Upper lobe of right lung (tissue), 1 donor: ENCODE measurements at places on chromosomes 16 and 17.

DNA sequence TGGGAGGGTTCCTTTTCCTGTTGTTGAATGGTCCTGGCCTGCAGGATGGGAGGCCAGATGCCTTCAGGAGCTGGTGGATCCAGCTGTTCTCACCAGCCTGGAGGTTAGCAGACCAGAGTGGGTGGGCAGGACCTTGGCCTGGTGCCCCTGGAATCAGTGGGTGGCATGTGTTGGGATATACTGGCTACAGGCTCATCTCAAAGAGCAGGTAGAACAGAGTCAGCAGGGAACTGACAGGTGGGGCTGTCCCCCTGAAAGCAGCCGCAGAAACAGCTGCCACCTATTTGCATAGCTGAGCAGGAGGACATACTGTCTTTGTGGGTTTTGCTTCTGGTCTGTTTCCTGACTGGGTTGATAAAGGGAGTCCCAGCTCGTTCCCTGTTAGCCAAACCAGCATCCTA lies 144.1 kb downstream of the RAB11FIP4 start:
- DNase-seq, result no peak

DNA sequence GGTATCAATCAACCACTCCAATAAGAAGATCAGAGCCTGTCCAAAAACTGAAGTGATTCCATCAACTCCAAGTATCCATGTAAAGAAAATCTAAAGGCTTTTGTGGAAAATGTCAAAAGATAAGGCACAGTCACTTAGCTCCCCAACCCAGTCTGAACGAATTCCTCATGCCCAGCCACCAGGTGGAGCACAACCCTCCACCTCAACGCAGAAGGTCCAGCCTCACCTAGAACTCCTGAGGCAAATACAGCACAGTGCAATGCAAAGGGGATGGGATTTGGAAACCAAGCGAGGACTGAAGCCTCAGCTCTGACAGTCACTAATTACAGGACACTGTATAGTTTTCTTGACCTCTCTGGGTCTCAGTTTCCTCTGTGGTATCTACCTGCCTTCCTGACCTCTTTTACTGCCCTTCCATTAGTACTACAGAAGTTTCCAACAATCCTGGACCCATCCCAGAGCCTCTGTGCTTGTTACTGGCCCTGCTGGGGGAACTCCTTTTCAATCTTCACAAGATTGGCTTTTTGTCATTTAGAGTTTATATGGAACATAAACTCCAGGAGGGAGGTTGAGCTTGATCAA lies 2.0 kb downstream of the NCBP3 start:
- no peak for DNase-seq

GRCh38 chr17:20228860-20229259 lies 219.7 kb downstream of the SPECC1 start:
- DNase-seq, result no peak

- no peak for DNase-seq
These were observed 129.7 kb upstream of the CHMP6 start for GRCh38 chr17:80861892-80862291.

- no peak for DNase-seq
These were observed 26.6 kb downstream of the N4BP1 start for GRCh38 chr16:48583075-48584065.

DNA sequence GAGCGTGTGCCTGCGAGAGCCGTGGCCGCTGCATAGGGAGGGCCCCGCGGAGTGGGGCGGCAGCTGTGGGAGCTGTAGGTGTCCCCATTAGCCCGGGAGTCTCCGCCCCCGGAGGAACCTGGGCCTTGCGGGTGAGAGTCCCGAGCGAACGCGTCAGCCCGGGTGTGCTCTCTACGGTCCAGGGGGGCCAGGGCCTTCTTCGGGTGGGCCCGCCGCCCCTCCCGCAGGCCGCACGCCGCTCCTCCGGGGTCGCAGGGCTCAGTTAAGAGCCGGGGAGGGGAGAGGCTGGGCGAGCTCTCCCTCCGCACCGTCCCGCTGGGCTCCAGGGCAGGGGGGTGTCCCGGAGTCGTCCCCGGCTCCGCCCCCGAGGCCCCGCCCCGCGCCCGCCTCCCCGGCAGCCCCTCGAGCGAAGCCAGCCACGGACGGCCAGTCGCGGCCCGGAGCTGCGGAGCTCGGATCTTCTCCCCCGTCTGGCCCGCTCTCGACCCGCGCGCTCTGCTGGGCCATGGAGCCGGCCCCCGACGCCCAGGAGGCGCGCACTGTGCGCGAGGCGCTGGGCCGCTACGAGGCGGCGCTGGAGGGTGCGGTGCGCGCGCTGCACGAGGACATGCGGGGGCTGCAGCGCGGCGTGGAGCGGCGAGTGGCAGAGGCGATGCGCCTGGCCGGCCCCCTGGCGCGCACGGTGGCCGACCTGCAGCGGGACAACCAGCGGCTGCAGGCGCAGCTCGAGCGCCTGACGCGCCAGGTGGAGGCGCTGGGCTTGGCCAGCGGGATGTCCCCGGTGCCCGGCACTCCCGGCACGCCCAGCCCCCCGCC lies at the start of gene SMTNL2:
Gene SMTNL2 (plus strand): TSS at position 429 of the 816 bp plus-strand sequence. CDS start 77 bp downstream, at position 506.
- DNase-seq, result peak; percentile 69

DNA sequence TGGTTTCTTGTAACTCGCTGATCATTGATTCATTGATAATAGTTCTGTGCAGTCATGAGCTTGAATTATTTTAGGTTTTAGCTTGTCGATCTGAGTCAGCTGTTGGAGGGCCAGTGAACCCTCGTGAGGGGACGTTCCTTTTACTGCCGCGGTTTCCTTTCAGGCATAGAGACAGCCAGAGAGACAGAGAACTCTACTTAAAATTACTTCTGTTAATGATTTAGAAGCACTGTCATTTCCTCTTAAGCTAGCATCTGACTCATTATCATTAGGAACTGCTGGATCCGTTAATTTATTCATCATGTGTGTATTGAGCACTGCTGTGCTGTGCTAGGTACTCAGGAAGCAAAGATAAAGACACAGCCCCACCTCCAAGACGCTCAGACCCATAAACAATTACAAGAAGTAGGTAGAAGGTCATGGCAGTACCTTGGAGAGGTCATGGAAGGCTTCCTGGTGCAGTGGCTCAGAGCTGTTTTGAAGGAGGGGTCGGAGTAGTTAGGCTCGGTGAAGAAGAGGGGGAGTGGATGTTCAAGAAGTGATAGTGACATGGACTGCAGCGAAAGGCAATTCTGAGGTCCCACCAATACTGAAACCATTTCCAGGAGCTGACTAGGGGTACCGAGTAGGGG lies 3.3 kb downstream of the PGS1 start:
- DNase-seq, result no peak

- no peak for DNase-seq
These were observed 381.8 kb downstream of the SOX9 start for GRCh38 chr17:72502371-72503341.

DNA sequence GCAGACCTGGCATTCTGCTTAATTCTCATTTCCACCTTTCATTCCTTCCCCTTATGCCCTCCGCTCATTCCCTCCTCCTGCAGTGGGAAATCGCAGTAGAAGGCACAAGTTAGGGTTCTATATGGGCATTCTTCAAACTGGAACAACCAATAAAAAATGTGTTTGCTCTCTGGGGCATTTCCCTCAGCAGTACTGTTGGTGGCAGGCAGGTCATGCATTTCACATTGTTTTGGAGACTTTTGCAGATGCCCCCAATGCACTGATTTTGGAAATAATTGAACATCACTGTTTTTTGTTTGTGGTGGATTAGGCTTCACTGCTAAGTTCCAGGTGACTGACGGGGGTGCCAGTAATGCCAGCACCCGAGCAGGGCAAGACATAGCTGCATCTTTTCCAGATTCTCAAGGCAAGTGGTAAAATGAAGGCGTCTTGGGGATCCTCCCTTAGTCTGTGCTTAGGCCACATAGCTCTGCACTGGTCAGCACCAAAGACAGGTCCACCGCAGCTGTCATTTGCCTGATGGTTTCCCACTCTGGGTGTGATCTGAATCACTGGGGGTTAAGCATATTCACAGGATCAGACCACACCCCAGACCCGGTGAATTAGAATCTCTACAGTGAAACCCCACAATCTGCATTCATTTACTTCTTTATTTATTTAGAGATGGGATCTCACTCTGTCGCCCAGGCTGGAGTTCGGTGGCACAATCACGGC lies 304.5 kb downstream of the CPPED1 start:
- no peak for DNase-seq

DNA sequence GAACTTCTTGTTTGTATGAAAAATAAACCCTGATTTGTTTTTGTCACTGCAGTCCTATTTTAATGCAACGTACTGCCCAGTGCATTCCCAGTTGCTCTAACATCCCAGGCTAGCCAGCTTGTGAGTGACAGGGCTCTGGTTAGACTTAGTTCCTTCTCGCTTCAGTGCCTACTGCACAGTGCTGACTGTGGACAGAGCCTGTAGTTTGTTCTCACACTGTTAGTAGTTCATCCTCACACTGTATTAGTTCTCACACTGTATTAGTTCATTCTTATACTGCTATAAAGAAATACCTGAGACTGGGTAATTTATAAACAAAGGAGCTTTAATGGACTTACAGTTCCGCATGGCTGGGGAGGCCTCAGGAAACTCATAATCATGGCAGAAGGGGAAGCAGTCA lies 116.6 kb upstream of the SALL1 start:
- DNase-seq, result no peak

GRCh38 chr16:88629835-88630234 lies 8.5 kb upstream of the IL17C start:
- DNase-seq, result no peak

GRCh38 chr17:38603786-38604478 lies 1.8 kb downstream of the SRCIN1 start:
- no peak for DNase-seq

DNA sequence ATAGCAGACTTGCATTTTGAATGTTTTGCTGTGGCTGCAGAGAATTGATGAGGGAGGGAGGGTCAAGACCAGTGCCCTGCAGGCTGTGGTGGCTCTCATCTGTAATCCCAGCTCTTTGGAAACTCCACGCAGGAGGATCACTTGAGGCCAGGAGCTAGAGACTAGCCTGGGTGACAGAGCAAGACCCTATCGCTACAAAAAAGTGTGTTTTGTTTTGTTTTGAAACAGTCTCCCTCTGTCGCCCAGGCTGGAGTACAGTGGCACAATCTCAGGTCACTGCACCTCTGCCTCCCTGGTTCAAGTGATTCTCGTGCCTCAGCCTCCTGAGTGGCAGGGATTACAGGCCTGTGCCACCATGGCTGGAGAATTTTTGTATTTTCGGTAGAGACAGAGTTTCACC lies 1.9 kb upstream of the UBE2G1 start:
- no peak for DNase-seq

DNA sequence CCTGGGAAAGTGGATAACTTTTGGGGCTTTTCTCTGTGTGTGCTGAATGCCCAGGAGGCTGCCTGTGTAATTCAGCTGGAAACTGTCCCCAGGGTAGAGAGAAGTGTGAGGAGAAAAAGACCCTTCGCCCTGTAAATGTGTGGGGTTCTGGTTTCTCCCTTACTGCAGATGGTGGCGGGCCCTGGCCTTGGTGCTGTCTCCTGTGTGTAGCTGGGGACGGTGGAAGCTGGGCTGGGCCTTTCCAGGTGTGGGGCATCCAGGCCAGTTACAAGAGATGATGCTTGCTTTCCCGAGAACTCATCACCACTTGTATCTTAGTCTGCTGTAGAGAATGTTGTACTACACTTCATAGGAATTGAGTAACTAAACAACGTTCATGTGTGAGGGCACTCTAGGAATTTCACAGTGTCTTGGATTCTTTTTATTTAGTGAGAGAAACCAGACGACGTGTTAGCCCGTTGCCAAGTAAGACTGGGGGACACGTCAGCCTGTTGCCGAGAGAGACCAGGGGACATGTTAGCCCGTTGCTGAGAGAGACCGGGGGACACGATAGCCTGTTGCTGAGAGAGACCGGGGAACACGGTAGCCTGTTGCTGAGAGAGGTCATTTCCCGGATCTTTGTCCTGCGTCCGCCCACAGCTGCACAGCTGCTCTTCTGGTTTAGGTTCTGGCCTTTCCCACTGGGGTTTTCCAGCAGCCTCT lies 43.1 kb downstream of the TBCD start:
- DNase-seq, result no peak

GRCh38 chr17:33109336-33110072 lies 117.9 kb downstream of the SPACA3 start:
- DNase-seq, result no peak

- DNase-seq, result no peak
These were observed 80.8 kb downstream of the OMG start for GRCh38 chr17:31216031-31216751.

GRCh38 chr16:74372953-74373846 lies 2.9 kb upstream of the NPIPB15 start:
- no peak for DNase-seq

DNA sequence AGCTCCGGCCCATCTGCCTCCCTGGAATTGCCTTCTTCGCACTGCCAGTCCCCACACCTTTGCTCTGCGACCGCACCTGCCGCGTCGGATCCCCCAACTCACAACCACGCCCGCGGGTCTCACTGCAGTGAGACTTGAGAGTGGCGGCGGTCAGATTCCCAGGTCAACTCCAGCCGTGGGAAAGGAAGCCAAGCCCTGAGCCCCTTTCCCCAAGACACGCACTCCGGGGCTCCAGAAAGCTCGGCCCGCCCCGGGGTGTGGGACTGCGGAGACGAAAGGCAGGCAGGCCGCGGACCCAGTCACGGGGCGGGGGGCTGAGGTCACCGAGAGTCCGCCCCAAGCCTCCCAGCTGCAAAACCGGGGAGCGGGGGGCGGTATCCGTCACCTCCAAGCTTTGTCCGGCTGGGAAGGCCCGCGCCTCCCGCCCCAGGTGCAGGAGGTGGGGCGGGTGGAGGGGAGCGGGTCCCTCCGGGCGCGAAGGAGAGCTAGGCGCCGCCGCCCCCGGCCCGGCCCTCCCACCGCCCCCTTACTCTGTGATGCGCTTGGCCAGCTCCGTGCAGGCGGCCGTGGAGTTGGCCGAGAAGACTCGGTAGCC lies 615 bp downstream of the PRPSAP1 start:
- DNase-seq, result peak; percentile 73

GRCh38 chr17:76501827-76502307 lies 644 bp upstream of the RHBDF2 start:
- no peak for DNase-seq

GRCh38 chr16:2919511-2920255 lies 8.0 kb downstream of the FLYWCH1 start:
- DNase-seq, result no peak

GRCh38 chr16:49216593-49216992 lies 65.0 kb downstream of the CBLN1 start:
- no peak for DNase-seq

DNA sequence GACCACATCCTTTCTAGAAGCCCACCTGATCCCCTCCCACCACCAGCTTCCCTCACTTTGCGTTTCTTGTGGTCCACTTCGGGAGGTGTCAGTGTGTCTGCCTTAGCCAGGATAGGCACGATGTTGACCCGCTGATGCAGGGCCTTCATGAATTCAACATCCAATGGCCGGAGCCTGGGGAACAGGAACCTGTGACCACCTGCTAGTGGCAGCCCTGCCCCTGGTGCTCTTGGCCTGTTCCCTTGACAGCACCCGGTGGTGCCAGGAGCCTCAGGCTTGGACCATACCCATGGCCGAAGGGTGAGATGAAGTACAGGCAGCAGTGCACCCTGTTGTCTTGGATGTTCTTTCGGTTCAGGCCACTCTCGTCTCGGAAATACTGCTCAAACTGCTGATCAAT lies 7.2 kb upstream of the MTMR4 start:
- DNase-seq, result no peak

DNA sequence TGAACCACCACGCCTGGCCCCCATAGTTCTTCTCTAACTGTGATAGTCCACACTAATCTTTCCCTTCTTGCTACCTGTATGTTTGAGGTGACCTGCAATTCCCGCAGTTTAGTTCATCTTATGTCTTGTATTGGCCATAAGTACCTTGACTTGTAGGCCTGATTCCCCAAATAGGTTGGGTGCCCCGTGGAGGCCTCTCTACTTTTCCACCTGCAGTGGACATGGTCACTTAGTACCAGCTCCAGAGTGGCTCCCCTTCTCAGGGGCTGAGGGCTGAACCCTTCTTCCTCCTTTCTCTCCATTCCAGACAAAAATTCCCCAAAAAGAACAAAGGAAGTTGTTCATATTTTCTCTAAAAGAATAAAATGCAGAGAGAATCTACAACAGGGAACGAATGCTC lies 33.5 kb upstream of the CES5A start:
- DNase-seq, result no peak
